ENCODE measurements at places on chromosomes 7 and 10.

GRCh38 chr10:119001717-119002500, 27.6 kb upstream of the NANOS1 start:
- DNase-seq, result no peak

DNA sequence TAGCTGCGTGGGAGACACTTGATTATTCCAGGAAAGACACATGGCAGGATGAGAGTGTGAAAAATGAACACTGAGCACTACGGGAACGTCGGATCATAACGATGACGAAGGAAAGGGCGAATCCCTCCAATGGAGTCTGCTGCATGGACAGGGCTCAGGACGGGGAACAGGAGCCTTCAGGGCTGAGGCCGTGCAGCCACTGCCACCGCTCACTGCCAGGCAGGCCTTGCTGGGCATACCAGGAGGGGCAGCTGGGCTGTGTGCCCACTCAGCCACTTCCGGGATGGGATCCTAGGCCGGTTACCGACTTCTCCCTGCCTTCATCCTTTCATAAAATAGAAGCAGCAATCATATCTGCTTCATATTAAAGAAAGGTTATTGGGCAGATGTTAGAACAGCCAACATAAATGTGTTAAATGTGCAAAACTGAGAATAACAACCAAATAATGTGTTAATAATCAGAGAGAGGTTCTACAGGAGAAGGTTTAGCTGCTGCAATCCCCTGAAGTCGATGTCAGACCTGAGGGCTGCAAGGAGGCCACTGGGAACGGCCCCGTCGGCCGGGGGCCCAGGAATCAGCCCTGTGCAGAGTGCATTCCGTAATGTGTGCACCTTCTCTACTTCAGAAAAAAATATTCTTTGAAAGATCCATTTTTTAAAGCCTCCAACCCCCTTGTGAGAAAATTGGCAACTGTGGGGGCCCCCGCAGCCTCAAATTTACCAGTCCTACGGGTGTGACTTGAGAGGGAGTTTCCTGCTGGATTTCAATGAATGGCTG, 63.6 kb downstream of the ADARB2 start:
- no peak for DNase-seq

- DNase-seq, result no peak
These were observed 76.1 kb downstream of the LRRC4 start for GRCh38 chr7:127955051-127955531.

GRCh38 chr7:70544016-70544415, 587.9 kb upstream of the GALNT17 start:
- no peak for DNase-seq

GRCh38 chr7:101780281-101780680, 37.1 kb upstream of the CUX1 start:
- no peak for DNase-seq

GRCh38 chr10:62614389-62615157, 189.9 kb upstream of the ADO start:
- DNase-seq, result peak; percentile 2

DNA sequence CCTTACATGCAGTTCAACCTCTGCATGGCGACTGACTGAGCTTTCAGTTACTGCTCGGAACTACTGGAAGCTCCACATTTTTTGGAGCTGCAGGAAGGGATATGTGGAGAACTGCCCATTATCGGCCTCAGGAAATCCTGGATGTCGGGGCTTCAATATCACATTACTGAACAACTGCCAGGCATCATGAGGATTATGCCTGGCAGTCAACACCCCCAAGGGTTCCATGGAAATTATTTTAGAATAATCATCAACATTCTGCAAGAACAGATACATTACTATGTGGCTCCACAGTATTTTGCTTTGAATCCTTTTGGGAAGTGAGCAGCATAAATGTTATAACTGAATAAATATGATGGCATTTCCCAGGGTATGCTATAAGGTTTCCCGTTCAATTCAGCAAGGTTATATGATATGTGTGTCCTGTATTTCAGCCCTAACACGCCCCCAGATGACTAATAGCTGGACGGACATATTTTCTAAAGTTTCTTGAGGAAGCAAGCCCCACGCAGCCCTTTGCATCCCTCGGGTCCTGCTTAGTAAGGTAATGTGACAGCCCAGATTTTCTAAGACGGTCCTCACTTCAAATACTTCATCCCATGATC, 53.0 kb upstream of the OPALIN start:
- no peak for DNase-seq

GRCh38 chr10:113047605-113047962, 97.5 kb downstream of the TCF7L2 start:
- DNase-seq, result no peak

DNA sequence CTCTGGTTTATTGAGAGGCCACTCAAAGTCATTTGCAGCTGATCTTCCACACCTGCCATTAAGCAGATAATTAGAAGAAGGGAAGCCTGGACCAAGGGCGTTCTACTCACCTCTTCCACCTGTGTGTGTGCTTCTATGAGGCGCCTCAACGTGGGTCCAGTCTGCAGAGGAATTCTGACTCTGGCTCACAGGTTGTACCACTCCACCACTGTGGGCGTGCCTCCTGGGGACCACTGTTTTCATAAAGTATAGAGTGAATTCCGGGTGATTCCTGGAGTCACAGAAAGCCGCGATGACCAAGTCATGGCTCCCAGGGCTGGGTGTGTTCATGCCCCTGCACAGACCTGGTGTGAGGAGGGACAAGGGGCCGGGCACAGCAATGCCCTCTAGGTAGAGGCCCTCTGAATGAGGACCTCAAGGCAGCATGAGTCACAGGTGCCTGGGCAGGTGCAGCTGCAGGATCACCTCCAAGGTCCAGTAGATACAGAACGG, 408.3 kb upstream of the MGMT start:
- no peak for DNase-seq

GRCh38 chr10:29473406-29474100, 161.2 kb downstream of the SVIL start:
- no peak for DNase-seq

GRCh38 chr7:28005075-28005846, 175.3 kb downstream of the JAZF1 start:
- DNase-seq, result no peak

- no peak for DNase-seq
These were observed 180.2 kb downstream of the ADARB2 start for GRCh38 chr10:1557081-1557480.

DNA sequence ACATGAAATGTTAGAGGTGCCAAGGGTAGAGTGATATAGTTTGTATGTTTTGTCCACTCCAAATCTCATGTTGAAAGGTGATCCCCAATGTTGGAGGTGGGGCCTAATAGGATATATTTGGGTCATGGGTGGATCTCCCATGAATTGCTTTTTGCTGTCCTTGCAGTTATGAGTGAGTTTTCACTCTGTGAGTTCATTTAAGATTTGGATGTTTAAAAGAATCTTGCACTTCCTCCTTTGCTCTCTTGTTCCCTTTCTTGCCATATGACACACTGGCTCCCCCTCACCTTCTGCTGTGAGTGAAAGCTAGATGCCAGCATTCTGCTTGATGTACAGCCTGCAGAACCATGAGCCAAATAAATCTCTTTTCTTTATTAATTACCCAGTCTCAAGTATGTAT, 269.2 kb downstream of the ZWINT start:
- no peak for DNase-seq

GRCh38 chr7:98163704-98164494, 47.3 kb upstream of the BHLHA15 start:
- DNase-seq, result no peak

- DNase-seq, result no peak
These were observed 318.7 kb upstream of the CHRM2 start for GRCh38 chr7:136549756-136550155.

DNA sequence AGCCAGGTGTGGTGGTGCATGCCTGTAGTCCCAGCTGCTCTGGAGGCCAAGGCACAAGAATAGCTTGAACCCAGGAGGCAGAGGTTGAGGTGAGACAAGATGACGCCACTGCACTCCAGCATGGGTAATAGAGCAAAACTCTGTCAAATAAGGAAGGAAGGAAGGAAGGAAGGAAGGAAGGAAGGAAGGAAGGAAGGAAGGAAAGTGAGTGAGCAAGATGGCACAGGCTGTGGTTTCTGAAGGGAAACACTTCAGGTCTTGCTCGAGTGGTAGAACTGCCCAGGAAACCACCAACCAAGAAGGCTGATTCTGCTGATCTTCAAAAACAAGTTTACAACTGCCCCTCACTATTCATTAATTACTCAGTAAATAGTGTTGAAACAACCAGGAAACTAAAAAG, 45.2 kb downstream of the EZH2 start:
- no peak for DNase-seq

- DNase-seq, result no peak
These were observed 73.0 kb upstream of the LRRTM3 start for GRCh38 chr10:66852811-66853210.

- DNase-seq, result no peak
These were observed 120.2 kb downstream of the CACNB2 start for GRCh38 chr10:18260310-18260922.

DNA sequence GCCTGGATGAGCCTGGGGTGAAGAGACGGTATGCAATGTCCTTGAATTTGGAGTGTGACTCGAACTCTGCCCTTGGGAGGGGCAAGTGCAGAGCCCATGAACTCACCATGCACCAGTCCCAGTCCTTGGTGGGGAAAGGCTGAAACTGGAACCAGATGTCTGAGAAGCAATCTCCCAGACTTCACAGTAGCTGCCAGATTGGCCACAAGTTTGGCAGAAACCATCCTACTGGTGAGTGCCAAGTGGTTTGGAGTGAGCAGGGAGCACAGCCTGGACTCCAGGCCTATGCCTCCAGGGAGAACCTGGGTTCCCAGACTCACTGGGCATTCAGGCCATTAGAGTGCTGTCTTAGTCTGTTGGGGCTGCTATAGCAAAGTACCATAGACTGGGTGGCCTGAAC, 99.6 kb upstream of the LYZL1 start:
- DNase-seq, result no peak

- no peak for DNase-seq
These were observed 89.5 kb downstream of the ZNF92 start for GRCh38 chr7:65463184-65463583.

GRCh38 chr10:6787091-6787490, 207.0 kb upstream of the PRKCQ start:
- DNase-seq, result no peak

DNA sequence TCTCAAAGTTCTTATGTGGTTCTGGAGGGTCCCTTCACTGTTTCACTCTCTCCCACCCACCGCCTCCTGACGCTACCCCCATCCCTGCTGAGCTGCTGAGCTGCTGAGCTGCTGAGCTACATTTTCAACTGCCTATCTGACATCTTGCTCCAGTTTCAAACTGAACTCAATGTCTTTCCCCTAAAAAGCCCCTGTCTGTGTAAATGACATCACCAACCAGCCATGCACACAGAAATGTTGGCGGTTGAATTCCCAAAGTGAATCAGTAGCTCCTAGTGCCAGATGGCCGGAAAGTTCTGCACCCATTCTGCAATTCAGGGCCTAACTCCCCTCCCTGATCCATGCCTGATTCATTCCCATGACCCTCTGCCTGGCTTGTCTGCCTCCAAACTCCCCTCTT, 71.2 kb downstream of the WNT2 start:
- DNase-seq, result no peak

- DNase-seq, result no peak
These were observed 171.3 kb upstream of the ITGB1 start for GRCh38 chr10:33129141-33129995.

DNA sequence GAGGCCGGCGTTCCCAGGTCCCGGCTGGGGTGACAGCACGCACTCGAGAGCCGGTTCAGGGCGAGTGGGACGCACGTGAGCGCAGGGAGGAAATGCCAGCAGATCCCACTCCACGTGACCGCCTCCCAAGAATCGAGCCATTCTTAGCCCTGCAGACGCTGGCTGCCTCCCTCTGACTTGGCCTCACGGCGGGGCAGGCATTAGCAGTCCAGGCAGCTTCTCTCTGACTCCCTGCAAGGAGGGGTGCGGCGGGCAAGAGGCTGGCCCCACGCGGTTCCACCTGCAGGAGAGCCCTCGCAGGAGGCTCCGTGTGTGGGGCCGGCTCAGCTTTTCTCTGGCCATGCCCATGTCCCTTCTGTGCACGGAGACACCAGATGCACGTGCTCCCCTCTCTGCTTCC, 10.1 kb downstream of the GPR146 start:
- no peak for DNase-seq

- DNase-seq, result no peak
These were observed 1008.5 kb downstream of the ANKRD7 start for GRCh38 chr7:119233015-119233414.

DNA sequence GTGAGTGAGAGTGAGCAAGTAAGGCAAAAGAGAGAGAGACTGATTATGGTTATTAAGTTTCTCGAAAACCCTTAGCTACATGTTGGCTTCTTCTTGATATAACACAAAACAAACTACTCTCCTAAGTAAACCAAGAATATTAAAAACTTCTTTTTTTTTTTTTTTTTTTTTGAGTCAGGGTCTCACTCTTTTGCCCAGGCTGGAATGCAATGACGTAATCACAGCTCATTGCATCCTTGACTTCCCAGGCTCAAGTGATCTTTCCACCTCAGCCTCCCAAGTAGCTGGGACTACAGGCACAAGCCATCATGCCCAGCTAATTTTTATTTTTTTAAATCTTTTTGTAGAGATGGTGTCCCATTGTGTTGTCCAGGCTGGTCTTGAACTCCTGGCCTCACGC, 102.2 kb upstream of the IL6 start:
- DNase-seq, result no peak

DNA sequence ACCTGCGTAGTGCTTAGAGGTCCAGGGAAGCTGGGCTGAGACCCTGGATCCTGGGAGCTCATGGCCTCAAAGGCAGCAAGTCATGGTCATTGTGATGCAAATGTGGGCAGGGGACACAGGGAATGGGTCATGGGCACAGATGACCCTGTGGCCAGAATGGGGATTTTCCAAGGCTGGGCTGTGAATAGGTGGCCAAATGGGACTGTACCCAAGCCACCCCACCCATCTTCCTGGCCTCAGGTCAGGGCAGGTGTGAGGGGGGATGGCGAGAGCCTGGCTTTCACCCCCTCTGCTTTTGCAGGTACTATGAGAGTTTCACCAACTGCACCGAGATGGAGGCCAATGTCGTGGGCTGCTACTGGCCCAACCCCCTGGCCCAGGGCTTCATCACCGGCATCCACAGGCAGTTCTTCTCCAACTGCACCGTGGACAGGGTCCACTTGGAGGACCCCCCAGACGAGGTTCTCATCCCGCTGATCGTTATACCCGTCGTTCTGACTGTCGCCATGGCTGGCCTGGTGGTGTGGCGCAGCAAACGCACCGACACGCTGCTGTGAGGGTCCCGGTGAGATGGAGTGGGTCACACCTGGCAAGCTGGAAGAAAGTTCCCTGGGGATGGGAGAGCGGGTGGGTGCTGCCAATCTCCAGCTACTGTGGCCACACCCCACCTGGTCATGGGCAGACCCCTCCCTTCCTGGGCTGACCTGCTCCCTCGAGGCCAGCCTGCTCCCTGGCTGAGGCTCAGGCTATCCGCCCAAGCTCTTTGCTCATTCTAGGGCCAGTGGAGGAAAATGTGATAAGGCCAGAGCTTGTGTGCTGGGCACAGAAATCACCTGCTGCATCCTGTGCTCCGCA, 25.5 kb downstream of the RAMP3 start:
- no peak for DNase-seq

GRCh38 chr10:42933448-42934340, 143.2 kb upstream of the RET start:
- DNase-seq, result peak; percentile 11

DNA sequence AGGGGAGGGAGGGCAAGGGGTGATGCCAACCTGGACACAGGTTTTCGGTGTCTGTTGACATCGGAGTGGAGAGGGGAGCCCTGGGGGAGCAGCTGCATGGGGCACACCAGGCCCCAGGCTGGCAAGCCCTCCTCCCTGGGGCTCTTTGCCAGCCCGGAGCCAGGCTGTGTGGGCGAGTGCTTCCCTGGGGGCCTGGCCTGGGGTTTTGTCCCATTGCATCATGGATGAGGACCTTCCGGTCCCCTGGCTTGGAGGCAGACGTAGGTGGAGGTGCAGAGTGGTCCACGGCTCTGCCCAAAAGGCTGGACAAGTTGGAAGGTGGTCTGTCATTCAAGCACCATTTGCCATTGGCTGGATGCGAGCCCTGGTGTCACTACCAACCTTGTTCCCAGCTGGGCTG, 34.8 kb downstream of the ZMIZ1 start:
- DNase-seq, result no peak
